Astrocyte of the hippocampus (primary cell): ENCODE measurements at places on chromosomes 12 and 14.

DNA sequence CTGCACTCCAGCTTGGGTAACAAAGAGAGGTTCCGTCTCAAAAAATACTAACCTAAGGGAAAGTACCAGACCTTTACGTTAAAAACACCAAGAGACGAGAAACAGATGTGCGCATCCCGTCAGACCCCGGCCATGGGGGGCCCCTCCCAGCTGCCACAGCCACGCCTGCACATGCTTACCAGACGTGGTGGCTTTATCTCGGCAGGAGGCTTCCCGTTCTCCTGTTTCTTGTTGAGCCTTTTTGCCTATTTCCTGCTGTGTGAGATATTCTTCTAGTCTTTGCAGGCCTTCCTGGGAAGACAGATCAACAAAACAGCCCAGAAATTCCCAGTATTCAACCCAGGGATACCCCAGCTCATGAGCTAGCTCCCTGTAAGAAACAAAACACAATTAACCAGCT lies 23.6 kb downstream of the PGAM5 start:
- DNase-seq: no peak

GRCh38 chr14:24198814-24199524 lies 3.7 kb upstream of the TM9SF1 start:
- no peak for DNase-seq

GRCh38 chr12:126286203-126286602 lies 1221.0 kb downstream of the AACS start:
- no peak for DNase-seq

DNA sequence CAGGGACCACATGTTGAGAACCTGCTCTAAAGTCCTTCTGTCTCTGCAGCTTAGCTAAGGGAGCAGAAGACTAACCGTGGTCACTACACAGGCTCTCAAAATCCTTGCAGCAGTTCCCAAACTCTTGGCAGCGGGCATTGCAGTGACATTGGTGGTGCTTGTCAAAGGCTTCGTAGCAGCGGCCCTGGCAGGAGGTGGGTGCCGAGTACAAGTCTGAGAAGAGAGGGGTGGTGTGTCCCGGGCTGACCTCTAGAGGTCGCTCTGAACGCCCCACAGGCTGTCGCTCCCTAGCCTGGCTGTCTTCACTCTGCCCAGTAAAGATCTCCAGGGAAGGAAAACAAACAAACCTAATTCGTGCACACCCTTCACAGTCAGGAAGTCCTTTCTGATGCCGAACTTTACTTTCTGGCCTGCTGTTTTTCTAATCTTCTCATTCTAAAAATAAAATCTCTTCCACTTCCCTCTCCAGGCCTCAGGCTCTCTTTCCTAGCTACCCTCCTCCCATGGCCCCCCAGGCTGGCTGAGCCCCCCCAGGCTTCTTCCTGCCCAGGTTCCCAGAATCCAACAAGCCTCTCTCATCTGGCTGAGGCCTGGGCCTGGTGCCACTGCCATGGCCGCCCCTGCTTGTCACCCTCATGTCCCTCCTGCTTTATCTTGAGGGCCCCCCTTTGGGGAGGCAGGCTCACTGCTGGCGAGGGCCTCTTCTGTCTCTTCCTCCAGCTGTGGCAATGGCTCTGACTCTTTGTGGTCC lies 7.7 kb downstream of the ENDOU start:
- DNase-seq: peak; percentile 90

- no peak for DNase-seq
Observed at GRCh38 chr12:45243963-45244362, 28.1 kb downstream of the ANO6 start.

- DNase-seq: no peak
Observed at GRCh38 chr12:132075026-132075713, 68.9 kb downstream of the DDX51 start.

- no peak for DNase-seq
Observed at GRCh38 chr12:71266606-71267005, 108.8 kb upstream of the TSPAN8 start.

GRCh38 chr14:103113774-103114173 lies 9.5 kb upstream of the TNFAIP2 start:
- no peak for DNase-seq
